Natural killer cell (primary cell): ENCODE measurements at places on chromosomes 12 and 14.

DNA sequence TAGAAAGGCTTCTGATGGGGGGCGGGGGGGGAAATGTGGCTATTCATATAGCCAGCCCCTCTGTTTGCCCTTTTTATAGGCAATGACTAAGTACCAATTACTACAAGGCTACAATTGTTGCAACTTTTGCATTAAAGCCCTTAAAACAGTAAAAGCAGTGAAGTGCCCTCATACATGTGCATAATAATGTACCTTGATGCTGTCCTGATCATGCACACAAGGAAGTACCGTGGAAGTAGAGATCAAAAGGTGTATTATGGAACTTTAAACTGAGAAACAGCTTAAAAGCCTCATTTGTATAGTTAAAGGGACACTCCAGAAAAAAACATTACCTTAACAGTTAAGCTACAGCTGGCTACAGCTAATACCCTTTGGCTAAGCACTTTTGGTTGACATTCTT is 111.8 kb downstream of the PLEKHG7 start:
- DNase-seq: no peak

GRCh38 chr14:22448905-22449599 is 140.0 kb downstream of the DAD1 start:
- DNase-seq: no peak

- no peak for DNase-seq
Measured at GRCh38 chr12:27455589-27455988, 9.1 kb downstream of the SMCO2 start.

- no peak for DNase-seq
Measured at GRCh38 chr12:70426620-70427019, 60.5 kb downstream of the KCNMB4 start.

DNA sequence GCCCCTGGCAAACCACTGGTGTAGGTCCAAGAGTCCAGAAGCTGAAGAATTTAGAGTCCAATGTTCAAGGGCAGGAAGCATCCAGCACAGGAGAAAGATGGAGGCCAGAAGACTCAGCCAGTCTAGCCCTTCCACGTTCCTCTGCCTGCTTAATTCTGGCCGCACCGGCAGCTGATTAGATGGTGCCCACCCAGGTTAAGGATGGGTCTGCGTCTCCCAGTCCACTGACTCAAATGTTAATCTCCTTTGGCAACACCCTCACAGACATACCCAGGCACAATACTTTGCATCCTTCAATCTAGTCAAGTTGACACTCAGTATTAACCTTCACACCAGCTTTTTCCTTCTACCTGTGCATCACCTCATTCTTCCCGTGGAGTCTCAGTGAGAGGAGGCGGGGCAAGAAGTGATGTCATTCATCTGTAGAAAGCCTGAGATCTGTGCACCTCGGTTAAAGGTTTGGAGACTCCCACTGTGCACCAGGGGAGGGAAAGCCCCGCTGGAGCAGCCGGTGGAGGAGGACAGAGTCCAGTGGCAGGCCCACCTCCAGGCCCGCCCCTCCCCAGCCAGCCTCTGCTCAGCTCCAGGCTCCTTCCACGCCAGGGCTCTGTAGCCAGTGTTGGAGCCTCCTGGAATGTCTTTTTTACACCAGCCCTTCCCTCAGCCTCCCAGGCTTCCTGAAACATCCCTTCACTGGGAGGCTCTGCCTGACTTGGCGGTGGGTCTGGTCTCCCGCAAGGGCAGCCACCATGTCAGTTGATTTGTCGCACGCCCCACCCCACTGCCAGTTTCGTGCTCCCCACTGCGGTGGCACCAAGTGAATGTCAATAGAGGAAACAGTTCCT is 80.1 kb upstream of the DYNC1H1 start:
- DNase-seq: no peak

DNA sequence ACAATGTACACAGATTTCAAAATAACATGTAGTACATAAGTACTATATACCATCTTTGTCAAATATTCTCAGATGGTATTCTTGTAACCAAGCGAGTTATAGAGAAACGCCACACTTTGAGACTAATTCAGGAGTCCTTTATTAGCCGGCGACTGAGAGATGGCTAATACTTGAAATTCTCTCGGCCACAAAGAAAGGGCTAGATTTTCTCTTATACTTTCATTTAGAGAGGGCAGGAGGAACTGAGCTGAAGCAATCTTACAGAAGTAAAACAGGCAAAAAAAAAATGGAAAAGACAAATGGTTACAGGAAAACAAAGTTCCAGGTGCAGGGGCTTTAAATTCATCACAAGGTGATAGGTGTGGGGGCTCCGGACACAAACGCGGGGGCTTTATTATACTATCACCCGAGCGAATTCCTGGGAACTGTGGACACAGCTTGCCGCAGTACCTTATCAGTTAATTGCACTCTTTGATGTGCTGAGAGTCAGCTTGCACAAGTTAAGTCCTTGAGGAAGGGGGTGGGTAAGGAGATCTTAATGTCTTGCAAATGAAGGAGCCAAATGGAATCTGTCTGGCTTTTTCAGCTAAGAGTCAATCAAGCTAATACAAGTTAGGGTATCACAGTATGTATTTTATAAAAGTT is 382.3 kb downstream of the KCNH5 start:
- DNase-seq: no peak

DNA sequence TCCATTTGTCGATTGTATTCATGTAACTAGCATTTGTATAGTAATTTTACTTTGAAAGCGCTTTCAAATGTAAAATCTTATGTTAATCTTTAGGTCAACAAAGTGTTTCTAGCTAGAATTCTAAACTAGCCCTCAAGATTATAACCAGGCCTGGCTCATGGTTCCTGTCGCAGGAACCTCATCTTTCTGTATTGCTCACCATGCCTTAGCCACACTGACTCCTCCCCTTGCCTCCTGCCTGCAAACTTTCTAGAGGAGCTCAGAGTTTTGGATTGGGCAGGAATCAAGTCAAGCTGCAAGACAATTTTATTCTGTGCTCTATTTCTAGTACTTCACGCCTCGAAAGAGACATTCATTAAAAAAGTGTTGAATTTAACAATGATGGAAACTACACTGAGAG is 99.8 kb downstream of the TGFB3 start:
- no peak for DNase-seq

DNA sequence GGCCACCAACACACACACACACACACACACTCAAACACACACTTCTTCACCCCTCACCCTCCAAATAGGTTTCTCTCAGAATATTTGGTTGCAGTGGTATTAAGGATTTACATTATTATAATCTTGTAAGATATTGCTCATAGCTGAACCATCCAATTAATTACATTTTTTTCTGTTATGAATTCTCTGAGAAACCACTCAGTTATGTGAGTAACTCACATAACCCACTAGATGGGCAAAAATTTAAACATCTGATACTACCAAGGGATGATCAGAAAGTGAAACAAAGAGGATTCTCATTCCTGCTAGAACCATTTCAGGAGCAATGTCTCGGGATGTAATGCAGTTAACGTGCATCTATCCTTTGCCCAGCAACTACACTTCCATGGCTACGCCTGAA is 31.6 kb downstream of the TMTC1 start:
- no peak for DNase-seq

DNA sequence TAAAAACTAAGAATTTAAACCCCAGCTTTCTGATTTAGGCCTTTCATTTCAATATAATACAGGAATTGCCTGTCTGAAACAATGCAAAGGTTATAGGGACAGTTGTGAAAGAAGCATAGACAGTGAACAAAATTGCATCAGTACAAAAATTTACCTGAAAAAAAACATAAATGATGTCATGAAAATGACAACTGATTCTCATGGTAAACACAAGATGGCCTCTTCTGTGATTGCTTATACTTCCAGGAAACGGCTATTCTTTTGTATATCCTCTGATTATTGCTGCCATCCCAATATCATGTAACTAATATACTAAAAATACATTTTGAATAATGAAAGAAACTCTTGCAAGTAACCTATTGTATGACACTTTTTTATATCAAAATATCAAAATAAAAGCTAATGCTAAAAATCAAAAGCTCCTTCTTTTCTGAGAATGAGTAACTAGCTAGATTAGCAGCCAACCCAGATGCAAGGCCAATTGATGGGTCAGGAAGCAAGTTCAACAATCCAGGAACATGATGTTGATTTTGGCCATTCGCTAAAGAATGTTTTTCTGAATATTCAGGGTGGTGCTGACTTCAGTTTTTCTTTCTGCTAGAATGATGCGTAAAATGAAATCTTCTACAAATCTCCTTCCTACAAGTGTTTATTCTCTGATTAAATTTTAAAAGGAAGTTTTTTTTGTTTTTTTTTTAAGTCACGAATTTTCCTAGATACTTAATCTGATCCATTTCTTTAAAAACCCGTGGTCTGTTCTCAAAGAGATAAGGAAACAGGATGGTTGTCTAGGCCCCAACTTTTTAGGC is 83.6 kb downstream of the ALX1 start:
- DNase-seq: no peak

DNA sequence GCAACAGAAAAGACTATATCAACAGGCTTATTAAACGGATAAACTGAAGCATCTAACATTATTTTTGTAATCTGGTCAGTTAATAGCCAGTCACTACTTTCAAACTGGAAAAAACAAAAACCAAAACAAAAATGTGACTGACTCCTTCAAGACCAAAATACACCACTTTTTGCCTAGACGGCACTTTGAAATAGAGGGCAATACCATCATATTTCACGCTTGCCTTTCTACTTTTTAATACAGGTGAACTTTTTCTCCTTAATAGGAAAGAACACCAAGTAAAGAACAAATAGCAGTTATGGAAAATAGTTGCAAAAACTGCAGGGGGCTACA is 550 bp upstream of the NUP107 start:
- DNase-seq: no peak

GRCh38 chr12:25315388-25315787 is 64.7 kb upstream of the KRAS start:
- no peak for DNase-seq

GRCh38 chr14:29102996-29103395 is 336.4 kb downstream of the FOXG1 start:
- DNase-seq: no peak

- DNase-seq: no peak
Measured at GRCh38 chr12:82970614-82971013, 283.9 kb downstream of the TMTC2 start.

DNA sequence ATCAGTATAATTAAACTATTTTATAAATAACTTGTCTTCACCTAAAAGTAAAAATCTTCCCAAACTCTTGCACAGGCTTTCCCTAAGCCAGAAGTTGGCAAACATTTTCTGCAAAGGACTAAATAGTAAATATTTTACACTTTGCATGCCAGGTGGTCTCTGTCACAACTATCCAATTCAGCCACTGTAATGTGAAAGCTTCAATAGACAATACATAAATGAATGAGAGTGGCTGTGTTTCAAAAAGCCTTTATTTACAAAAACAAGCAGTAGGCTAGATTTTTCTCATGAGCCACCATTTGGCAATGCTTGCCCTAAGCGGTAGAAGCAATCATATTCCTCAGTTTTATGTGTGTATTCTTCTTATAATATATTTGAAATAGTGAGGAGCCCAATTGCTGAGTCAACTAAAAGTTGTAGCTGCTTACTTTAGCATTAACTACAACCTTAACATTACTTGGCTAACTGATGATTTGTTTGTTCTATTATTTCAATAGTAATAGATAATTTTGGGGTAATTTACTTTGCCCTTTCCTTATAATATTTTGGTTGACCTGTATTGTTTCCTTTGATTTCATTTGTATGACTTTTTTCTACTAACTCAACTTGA is 236.0 kb upstream of the SYT1 start:
- DNase-seq: no peak

GRCh38 chr14:53519137-53519536 is 366.0 kb upstream of the DDHD1 start:
- no peak for DNase-seq

DNA sequence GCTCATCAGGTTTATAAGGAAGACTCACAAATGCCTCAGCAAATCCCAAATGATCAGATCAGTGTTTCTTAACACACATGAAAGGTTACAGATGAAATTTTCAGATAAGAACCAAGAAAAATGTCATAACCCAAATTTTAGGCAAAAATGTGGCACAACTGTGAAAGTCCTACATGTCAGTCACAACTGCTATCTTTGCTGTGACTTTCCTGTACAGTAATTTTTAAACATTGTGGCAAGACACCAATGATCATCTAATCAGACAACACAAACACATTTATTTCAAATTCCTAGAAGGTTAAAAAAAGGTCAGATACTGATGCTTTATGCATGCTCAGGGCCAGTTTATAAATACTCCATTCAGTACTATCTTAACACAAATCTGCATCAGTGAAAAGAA is 31.1 kb downstream of the NUDT4 start:
- DNase-seq: no peak

DNA sequence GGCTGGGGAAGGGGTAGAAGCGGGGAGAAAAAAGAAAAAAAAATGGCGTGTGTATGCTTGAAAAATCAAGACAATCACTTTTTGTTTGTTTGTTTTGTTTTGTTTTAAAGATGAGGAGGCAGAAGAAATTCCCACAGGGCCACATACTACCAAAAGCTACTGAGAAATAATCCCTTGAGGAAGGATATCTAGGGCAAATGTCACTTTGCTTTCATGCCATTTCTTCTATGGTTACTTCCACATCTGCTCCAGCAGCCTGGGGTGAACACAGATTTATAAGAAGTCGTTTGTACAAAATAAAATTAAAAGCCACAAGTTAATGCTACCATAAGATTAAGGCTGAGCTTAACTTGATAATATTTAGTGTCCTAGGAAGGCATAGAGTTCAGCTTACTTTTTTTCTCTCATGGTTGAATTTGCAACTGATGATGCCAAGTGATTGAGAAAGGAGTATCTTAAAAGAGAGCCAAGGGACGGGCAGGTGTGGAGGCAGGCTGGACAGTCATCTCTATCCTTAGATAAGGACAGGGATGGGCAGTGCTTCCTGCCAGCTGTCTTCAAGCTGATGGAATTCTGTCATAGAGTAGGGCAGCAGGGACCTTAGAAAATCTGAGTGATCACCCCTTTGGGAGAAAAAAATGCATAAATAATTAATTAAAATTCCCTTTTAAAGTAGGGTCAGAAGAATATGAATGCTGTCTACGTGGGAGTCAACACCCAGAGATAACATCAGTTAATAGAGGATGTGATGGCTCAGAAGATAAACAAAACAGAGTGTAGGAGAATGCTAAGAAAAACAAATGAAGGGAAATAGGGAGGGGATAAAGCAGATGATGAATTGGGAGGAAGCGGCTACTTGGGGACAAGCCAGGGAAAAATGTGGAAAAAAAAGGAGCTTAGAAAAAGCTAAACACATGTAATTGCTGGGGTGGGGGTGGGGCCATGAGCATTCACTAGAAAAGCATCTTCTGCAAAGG is 57.1 kb downstream of the DYRK2 start:
- DNase-seq: no peak

- peak; percentile 10 for DNase-seq
Measured at GRCh38 chr14:50944647-50945413, 547 bp upstream of the PYGL start.

DNA sequence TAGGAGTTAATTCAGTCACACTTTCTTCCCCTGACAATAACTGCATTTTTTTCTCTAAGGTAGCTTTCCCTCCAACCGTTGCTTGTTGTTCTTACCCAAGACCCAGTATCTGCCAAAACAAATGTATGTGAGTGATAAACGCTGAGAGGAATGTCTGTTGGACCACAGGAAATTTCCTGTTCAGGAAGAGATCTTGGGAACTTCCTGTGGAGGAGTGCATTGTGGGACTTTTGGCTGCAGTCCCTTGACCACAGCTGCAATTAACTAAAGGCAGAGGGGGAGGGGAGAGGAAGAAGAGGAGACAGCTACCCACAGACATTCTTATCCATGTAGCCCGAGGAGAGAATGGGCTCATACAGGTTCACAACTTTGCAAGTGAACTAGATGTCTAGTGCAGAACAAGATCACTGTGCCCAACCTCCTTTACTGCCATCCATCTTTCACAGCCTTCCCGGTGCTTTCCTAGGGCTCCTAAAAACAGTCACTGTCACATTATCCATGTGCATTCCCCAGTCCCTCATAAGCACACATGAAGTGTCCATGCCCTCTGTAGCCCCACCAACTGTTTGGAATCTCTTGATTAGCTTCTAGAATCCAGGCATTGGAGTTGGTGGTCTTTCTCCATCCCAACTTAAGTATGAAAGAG is 149.5 kb downstream of the ETV6 start:
- DNase-seq: no peak
